ENCODE measurements at places on chromosomes 13 and 19.

DNA sequence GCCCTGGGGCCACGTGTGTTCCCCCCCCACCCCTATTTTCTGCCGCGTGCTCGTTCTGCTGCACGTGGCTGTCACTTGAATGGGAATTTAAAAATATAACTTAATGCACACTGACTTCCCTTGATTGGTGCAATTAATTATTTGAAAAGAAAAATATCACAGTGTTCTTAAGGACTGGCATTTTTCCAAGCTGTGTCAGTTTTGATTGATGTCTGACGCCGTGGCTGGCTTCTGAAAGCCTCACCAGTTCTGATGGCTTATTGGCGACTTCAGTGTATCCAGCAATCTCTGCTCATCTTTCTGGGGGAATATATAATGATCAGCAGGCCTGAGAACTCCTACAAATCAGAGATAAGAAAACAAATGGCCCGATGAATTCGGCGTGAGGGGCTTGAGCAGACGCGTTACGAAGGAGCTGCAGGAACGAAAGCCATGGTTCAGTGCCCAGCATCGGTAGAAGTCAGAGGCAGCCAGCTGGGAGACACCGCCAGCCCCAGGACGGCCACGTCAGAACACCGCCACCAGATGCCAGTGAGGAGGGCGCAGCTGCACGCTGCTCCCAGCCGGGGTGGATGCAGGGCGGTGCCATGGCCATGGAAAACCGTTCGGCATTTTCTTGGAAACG, 111.2 kb downstream of the KDM4B start:
- DNase-seq: no peak

DNA sequence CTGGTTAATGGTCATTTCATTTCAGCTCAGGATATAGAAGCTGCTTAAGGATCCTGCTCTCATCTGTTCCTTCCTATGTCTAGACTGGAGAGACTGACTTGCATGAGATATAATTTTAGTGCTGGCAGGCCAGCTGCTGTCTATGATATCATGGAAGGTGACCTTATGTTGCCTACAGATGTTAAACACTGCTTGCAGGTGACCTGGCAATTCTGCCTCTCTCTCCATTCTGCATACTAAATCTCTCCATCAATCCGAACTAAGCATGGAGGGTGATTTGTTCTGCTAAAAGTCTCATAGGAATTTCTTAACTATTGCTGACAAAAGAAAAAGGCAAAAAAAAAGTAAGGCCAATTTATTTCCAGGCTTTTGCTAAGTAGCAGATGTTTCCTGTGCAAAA, 81.0 kb downstream of the CCNA1 start:
- DNase-seq: no peak

DNA sequence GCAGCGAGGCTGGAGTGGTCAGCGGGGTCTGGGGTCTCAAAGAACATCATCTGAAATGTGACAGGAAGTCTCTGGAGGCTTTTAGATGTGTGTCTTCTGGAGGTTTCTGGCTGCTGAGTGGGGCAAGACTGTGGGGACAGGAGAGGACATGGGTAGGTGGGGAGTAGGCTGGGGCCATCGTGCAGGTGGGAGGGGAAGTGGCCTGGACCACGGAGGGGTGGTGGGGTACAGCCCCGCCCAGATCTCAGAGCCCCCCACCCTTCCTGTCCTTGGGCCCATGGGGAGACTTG, 6.2 kb downstream of the AP1M1 start:
- no peak for DNase-seq

GRCh38 chr19:9073806-9074205, 13.1 kb upstream of the OR1M1 start:
- DNase-seq: no peak

GRCh38 chr19:21328406-21328805, 804 bp downstream of the ZNF708 start:
- DNase-seq: no peak

DNA sequence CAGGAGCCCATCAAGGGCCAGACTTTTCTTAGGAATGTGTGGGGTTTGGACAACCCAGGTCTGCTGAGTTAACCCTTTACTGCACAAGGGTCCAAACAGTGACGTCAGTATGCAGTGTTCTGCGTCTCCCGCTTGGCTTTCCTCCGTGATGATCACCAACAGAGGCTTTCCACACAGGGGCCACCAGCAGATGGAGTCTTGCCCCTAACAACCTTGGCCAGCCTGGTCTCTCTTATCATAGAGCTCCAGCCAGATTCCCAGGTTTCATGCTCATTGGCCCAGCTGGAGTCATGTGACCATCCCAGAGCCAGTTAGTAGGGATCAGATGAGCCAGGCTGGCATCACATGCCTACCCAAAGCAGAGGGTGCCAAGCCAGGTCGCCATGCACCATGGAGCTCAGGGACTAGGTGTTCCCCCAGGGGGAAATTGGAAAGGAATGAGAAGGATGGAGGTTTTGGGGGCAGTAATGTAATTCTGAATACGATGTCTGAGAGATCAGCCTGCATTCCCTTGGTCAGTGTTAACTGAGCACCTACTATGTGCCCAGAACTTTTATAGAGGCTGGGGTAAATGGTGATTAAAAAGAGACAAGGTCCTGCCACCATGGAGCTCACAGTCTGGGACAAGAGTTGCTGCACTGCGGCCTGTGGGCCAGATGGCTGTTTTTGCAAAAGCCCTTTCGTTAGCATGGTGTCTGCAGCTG, 61.2 kb downstream of the MYH14 start:
- DNase-seq: no peak

GRCh38 chr13:79870766-79871165, 389.8 kb downstream of the NDFIP2 start:
- DNase-seq: no peak

GRCh38 chr19:9877780-9878510, 42.8 kb downstream of the PIN1 start:
- DNase-seq: no peak

- DNase-seq: no peak
Measured at GRCh38 chr19:40466219-40466984, 399 bp upstream of the SPTBN4 start.

- no peak for DNase-seq
Measured at GRCh38 chr19:567296-567900, 5.0 kb upstream of the BSG start.

- DNase-seq: no peak
Measured at GRCh38 chr19:8253678-8254077, 44.5 kb downstream of the CERS4 start.

DNA sequence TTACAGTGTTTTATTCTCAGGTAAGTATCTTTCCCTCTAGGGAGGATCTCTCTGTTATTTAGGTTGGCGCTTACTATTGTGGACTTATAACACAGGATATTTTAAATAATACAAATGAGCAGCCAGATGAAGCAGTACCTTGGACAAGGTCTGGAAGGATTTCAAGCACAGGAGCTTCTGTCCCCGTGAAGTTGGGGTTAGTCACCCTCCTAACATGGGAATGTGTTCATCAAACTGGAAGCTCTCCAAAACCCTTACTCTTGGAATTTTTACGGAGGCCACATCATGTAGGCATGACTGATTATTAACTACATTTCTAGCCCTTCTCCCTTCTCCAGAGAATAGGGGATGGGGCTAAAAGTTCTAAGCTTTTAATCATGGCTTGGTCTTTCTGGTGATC, 38.3 kb upstream of the SPRY2 start:
- no peak for DNase-seq

DNA sequence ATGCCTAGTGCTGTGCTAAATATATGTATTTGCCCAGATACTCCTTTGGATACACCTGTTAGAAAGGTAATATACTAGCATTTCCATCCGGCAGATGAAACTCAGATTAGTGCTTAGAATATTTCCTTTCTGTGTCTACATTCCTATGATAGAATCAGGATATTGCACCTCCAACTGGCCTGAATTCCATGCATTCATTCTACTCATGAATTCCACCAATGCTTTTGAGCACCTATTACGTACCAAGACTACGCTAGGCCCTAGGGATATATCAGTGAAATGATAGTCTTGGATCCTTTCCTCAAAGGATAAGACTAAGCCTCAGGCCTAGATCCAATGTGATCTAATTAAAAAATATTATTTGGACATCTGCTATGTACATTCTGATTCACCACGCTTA, 223.8 kb upstream of the SERP2 start:
- DNase-seq: no peak

- DNase-seq: no peak
Measured at GRCh38 chr13:80798576-80799133, 457.7 kb upstream of the SPRY2 start.

DNA sequence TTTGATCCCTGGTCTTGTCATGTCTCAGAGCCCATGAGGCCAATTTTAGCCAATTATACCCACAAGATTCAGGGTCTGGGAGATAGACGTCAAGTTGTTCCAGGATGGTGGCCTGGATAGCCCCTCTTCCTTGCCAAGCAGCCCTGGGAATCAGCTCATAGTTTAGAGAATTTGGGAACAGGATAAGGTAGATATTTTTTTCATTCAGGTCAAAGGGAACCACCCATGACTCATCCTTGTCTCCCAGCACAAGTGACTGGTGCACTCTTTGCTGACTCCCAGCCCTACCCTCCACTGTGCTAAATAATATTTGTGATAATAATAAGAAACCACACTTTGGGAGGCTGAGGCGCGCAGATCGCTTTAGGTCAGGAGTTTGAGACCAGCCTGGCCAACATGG, 17.1 kb upstream of the S1PR4 start:
- DNase-seq: no peak

DNA sequence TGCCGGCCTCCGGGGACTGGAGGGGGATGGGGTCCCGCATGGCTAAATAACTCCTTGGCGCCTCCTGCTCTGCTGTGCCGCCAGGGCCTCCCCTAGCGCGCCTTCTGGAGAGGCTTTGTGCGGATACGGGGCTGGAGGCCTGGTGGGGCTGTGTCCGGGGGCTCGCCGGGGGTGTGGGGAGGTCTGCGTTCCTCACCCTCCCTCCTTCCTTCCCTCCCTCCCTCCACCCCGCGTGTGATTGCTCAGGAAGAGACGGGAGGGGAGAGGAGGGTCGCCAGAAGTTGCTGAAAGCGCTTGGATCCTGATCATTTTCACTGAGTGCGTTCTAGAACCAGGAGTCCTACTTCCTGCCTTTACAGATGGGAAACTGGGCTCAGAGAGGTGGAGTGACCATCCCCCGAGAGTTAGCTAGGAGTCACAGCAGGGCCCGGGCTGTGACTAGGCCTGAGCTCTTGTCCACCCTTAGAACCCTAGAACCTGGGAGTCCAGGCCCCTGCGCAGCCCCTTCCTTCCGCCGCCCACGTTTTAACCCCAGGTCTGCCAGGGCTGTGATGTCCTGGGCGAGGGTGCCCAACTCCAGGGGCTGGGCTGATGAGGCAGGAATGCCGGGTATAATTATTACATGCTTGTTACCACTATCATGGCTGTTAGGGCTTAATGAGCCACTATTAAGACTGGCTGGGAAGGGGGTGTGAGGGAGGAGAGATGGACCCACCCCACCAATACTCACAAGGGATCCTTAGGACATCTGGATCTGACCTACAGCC, 782 bp upstream of the JUND start:
- no peak for DNase-seq

DNA sequence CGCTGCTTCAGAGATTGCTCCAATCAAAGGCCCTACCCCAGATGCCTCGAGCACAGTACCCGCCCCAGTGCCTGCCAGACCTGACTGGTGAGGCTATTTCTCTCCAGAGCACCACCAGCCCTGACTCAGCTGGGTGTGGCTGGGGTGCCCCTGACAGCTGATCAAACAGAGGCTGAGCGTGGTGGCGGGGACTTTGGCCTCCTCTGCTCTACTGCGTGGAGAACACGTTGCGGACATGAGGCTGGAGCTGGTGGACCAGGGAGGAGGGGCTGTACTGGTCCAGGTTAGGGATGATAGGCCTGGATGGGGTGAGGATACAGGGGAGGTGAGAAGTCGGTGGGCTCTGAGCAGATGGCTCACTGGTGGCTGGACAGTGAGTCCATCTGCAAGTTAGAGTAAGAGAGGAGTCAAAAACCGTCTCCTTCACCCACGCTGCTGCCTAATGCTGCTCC, 3.5 kb upstream of the DOCK6 start:
- no peak for DNase-seq

DNA sequence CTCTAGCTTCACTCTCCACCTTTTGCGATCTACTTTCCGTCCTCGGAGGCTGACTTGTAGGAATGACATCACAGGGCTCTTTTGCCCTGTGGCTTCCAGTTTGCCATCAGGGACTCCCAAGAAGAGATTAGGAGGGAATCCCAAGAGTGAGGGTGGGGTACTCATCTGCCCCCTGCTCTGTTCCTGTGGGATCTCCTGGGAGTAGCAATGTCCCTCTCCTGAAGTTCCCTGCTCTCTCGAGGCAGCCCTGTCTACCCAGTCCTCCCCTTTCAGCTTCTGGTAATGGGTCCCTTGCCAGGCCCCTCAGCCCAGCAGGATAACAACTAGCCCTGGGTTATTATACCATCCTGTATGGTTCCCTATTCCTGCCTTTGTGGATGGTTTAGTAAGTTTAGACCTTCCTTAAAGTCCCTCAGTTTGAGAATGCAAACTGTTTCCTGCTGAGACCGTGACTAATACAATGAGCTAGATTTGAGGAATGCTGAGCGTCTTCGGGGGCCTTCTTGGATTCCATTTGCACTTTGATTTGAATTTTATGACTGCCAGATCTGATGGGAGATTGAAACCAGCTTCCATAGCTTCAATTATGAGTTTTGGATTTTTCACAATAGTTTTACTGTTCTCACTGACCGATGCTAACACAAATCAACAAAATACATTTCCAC, 73.7 kb upstream of the IPO5 start:
- no peak for DNase-seq

DNA sequence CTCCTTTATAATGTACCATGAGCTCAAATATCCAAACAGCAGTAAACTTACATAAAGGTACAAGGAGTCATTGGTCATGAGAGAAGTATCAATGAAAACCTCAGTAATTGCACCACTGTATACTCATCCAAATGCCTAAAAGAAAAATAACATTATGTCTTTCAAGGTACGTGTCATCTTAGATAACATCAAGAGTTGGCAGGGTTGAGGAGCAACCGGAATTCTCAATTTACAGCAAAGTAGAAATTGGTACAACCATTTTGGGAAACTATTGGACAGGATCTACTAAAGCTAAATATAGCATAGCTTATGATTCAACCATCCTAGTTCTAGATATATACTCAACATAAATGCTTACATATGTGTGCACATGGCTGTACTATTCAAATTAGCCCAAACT, 502.8 kb downstream of the GPC6 start:
- DNase-seq: no peak

- no peak for DNase-seq
Measured at GRCh38 chr13:111940892-111941291, 126.1 kb upstream of the SOX1 start.

DNA sequence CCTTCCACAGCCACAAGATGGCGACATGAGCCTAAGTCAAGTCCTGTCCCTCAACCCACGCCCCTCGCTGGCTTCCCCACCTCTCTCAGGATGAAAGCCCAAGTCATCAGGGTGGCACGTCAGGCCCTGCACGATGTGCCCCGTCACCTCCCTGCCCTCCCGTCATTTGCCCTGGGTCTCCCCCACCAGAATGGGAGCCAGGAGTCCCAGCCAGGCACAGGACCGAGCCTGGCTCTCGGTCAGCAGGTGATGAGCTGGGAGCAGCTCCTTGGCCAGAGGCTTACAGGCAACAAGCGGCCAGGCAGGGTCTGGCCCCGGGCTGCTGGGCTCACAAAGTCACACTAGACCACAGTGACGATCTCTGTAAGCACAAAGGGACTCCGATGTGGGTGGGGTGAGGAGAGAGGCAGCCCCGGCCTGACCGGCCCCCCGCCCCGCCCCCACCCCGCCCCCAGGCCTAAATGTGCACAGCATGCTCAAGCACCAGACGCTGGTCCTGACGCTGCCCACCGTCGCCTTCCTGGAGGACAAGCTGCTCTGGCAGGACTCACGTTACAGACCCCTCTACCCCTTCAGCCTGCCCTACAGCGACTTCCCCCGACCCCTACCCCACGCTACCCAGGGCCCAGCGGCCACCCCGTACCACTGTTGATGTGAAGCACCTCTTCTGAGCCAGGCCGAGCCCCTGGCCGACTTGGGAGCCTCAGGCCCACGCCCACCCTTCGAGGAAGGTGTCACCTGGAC, 7.3 kb downstream of the MRPL4 start:
- peak; percentile 95 for DNase-seq

Measured in stimulated activated CD4-positive, alpha-beta T cell treated with anti-CD3 and anti-CD28 coated beads, Interleukin-1b, Interleukin-23, amount 100 ng/mL, for 24 hours (primary cell).